Stimulated activated CD8-positive, alpha-beta memory T cell treated with anti-CD3 and anti-CD28 coated beads, Interleukin-7, amount 100 ng/mL, for 24 hours (primary cell): ENCODE measurements at places on chromosomes 16 and 17.

DNA sequence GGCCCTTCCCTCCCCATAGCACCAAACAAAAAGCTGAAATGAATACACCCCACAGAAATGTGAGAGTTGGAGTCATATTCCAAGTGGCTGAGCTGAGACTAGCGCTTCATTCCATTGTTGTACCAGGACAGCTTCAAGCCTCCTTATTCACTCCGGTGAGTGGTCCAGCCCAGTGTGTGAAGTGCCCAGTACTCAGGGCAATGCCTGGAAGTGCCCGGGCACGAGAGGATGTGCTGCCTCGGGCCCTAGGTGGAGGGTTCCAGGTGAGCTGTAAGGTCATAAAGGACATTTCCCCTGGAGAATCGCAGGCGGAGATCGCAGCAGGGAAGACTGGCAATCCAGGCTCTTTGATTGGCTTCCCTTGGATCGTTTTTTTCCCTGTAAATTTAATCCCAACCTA is 5.4 kb upstream of the CYLD start:
- DNase-seq: no peak

GRCh38 chr17:28242791-28243190 is 76.2 kb upstream of the TMEM97 start:
- DNase-seq: no peak

DNA sequence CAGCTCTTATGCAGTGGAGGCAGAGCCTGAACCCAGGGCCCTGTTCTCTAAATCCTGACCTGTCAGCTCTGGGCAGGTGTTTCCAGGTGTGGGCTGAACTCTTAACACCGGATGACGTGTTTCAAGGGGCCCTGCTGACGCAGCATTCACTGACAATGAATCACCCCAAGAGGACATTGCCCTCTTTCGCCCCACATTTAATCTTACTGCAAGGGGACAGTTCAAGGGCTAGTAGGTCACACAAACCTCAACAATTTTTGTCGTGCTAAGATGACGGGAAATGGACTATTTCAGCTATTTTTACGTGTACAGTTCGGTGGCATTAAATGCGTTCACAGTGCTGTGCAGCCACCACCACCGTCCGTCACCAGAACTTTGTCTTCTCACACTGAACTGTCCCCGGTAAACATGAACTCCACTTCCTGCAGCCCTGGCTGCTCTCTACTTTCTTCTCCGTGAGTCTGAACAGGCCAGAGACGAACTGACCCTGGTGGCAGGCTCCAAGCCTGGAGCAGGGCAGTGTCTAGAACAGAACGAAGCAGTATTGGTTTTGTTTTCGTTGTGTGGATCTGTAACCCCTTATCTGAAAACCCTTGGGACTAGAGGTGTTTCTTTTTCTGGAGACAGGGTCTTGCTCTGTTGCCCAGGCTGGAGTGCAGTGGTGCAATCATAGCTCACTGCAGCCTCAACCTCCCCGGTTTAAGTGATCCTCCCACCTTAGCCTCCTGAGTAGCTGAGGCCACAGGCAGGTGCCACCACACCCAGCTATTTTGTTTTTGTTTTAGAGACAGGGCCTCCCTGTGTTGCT is 88.4 kb upstream of the CIBAR2 start:
- DNase-seq: no peak

GRCh38 chr17:1565877-1566276 is 3.3 kb upstream of the PITPNA start:
- no peak for DNase-seq

GRCh38 chr17:77246110-77247047 is 105.6 kb downstream of the SEC14L1 start:
- DNase-seq: no peak

DNA sequence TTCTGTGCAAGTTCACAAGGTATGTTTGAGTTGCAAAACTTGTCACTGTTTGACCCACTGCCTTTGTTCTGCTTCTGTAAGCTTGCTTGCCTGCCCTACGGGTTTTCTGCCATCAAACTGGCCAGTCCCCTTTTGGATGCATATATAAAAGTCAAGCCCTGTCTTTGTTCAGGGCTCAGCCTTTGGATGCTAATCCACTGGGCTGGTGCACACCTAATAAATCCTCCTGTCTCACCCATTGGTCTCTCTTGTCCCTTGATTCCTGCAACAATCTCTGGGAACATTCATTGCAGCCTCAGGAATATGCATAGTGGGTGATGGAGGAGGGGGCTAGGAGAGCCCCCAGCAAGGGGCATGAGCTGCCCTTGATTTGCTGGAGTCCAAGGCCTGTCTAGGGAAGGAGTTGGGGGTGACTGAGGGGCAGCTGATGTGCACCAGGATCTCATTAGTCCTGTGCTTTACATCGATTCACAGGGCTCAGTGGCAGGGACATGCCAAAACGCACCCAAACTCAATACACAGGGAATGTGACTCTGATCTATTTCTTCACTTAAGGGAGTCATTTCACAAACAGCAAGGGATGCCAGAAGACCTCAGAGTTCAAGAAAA is 225.4 kb upstream of the NLRP1 start:
- DNase-seq: no peak

- no peak for DNase-seq
Observed at GRCh38 chr17:68343976-68344375, 52.7 kb downstream of the ARSG start.

GRCh38 chr16:87792205-87792565 is 26.4 kb upstream of the KLHDC4 start:
- DNase-seq: no peak

DNA sequence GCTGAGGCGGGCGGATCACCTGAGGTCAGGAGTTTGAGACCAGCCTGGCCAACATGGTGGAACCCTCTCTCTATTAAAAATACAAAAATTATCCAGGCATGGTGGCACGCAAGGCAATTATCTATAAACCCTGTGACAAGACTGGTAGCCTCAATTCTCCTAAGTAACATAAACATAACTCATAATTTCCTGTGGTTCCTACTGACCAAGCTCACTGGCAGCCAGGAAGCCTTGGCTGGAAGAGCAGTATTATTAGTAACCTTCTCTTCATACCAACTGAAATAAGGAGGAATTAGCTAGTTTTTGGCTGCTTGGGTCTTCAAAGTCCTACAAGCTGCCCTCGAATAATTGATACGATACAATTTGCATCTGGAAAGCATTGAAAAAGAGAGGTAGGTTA is 31.6 kb upstream of the LRRC37A3 start:
- DNase-seq: no peak

- no peak for DNase-seq
Observed at GRCh38 chr17:61065263-61065773, 334.3 kb upstream of the TBX2 start.

GRCh38 chr16:2895813-2896212 is 12.8 kb downstream of the FLYWCH2 start:
- DNase-seq: no peak

DNA sequence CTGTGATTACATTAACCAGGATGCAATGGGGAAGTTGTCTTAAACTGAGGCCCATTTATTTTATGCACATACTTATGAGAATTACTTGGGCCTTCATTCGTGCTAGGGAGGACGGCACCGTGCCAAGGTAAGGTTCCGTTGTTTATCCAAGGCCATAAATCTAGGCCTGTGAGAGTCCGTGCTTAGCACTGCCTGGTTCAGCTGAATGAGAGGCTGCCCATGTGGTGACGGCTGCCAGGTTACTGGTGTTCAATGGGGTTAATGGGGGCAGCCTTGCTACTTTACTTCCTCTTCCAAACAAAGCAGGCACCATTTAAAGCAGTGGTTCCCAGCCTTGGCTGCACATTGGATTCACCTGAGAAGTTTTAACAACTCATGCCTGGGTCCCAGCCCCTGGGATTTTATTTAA is 135.1 kb upstream of the NOL11 start:
- DNase-seq: no peak

GRCh38 chr17:61245706-61246135 is 153.9 kb upstream of the TBX2 start:
- DNase-seq: no peak

DNA sequence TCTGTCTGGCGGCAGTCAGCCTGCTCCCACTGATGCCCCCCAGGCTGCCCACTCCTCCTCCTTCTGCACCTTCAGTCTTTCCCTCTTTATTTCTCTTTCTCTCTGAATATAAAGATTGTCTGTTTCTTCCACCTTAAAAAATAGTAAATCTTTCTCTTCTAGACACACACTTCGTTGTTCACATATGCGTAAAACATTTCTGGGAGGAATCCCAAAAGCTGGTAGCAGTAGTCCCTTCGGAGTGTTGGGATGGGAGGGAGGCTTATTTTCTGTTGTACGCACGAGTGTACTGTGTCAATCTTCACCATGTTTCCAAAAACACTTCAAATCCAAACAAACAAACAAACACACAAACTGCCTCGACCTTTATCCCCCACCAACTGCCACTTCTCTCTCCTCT is 9.9 kb downstream of the OSBPL7 start:
- no peak for DNase-seq

DNA sequence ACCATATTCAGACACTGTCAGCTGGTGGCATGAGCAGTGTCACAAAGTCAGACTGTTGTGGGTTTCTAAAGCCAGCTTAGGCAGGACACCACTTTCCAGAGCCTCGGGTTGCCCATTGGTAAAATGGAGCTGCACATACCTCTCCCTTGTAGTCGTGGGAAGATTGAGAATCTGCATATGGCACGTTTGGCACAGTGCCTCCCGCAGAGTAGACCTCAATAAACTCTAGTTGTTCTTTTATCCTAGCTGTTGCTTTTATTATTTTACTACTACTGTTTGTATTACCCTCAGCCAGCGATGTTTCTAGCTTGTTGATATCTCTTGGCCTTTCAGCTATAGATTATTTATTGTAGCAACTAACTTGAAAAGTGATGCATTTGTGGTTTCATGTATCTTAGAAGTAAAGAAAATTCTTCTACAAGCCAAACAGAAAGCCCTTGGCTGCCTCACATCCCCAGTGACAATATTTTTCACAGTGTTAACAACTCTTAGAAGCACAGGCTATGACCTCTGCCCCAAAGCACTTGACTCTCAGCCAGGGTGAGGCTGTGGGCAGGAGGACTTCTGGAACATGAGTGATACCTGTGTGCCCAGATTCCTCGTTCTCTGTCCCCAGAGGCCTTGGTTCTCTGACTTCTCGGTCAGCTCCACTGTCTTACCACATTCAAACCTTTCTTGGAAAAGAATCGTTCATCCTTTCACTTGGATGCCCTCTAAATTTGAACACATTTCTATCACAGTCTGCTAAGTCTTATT is 351.6 kb downstream of the SNX29 start:
- DNase-seq: no peak

DNA sequence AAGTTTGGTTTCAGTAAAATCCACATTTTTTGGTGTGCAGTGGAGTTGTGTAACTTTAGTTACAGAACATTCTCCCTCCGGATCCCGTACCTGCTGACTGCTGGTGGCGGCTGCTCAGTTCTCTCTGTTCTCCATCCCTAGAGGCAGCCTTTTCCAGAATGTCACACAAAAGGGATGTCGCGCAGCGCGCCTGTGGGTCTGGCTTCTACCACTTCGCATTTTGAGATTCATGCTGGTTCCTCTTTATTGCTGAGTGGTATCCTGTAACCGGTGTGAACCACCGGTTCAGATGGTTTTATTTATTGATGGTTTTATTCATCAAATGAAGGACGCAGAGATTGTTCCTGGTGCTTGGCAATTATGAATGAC is 981 bp upstream of the CEP131 start:
- DNase-seq: no peak

DNA sequence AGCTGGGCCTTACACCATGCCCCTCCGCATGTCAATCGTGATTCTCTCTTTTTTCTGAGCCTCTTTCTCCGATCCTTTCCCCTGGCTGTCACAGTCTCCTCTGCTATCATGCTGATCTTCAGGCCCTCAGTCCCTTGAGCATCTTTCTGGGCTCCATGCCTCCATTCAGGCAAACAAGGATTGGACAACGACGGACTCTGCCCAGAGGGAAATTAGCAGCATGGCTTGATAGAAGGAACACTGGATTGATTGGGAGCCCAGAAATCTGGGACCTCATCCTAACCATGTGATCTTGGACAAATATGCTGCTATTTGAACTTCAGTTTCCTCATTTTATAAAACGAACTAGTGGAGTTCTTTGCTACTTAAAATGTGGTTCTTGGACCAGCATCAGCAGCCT is 19.6 kb upstream of the PHF12 start:
- DNase-seq: no peak

- DNase-seq: no peak
Observed at GRCh38 chr17:50589095-50589705, 28.7 kb downstream of the CACNA1G start.
